H54 (cell line): ENCODE measurements at places on chromosomes 2 and 18.

DNA sequence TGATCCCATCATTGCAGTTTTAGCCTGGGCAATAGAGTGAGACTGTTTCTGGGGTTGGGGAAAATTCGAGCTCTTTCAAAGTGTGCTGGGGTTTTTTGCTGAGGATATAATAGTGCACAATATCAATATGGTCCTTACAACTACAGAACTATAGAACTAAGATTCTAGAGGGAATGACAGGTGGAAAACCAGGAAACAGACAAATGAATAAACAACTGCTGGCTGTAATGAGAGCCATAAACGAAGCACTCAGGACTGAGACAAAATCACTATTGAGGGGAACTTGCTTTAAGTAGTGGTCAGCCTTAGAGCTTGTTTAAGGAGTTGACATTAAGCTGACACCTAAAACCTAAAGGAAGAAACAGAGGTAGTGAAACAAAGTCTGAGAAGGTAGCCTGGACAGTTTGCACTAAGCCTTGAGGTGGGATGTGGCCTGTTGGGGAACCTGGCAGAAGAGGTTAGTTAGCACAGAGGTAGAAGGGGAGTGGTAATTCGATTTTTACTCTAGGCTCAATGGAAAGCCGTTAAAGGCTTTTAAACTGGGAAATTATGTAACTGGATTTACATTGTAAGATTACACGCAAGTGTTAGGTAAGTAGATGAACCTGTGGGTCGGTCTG lies 33.8 kb downstream of the LCLAT1 start:
- no peak for DNase-seq

GRCh38 chr2:144136297-144137010 lies 383.5 kb downstream of the ZEB2 start:
- DNase-seq = no peak

GRCh38 chr2:46258937-46259776 lies 38.0 kb upstream of the EPAS1 start:
- DNase-seq = no peak

DNA sequence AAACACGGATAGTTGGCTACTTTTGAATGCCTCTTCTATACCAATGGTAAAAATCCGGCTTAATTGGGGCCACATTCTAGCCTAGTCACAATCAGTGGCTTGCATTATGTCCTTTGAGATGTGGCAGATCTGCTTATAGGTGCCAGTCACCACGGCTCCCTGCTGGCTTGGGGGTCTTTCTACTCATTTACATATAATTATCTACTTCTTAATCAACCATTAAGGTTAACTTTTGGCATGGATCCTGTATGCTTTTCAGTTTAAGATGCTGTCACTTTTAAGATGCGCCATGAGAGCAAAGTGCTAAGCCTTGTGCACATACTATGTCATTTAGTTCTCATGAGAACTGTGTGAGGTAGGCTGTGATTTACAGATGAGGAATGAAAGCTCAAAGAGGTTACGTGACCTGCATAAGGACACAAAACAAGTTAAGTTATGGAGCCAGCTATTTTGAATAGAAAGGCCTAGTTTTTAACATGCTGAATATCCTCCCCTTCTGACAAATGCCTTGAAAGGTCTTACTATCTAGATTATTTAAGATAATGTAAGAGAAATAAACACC lies 4.1 kb downstream of the NEDD4L start:
- no peak for DNase-seq

- DNase-seq = no peak
Observed at GRCh38 chr2:198597648-198598047, 793.3 kb downstream of the PLCL1 start.

DNA sequence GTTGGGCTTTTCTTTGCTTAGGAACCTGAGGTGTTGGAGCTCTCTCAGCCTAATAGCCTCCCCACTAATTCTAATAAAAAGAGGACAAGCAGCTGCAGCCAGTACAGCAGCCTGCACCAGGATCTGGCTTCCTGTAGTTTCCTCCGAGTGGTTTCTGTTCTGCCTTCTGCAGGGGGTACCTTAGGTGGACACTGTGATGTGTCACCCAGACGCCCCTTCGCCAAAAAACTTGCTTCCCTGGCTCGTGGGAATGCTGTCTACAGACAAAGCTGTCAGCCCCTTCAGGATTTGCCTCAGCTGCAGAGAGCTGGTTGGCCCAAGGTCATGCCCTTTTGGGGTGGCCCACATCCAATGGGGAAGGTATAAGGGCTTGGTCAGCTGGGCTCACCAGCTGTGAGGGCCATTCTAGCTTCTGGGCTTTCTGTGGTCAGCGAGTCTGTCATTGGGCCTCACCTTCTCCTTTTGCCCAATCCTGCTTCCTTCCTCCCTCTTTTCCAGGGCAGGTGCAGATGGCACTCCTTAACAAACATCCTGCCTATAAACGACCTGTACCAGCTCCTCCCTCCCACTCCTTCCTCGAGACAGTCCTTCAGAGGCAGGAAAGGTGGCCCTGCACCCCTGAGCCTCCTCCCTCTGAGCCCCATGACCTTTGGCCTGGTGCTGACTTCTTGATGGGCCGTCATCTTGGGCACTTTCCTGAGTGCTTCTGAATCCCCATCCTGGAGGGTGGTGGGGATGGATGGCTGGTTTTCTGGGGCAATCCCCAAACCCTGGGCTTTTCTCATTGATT lies 44.0 kb upstream of the ROCK2 start:
- DNase-seq = no peak

GRCh38 chr2:231379266-231380215 lies 16.0 kb upstream of the B3GNT7 start:
- no peak for DNase-seq

- DNase-seq = peak; percentile 21
Observed at GRCh38 chr2:29113027-29113686, 2.1 kb upstream of the CLIP4 start.

GRCh38 chr2:206241736-206242135 lies 32.7 kb upstream of the ZDBF2 start:
- DNase-seq = no peak

DNA sequence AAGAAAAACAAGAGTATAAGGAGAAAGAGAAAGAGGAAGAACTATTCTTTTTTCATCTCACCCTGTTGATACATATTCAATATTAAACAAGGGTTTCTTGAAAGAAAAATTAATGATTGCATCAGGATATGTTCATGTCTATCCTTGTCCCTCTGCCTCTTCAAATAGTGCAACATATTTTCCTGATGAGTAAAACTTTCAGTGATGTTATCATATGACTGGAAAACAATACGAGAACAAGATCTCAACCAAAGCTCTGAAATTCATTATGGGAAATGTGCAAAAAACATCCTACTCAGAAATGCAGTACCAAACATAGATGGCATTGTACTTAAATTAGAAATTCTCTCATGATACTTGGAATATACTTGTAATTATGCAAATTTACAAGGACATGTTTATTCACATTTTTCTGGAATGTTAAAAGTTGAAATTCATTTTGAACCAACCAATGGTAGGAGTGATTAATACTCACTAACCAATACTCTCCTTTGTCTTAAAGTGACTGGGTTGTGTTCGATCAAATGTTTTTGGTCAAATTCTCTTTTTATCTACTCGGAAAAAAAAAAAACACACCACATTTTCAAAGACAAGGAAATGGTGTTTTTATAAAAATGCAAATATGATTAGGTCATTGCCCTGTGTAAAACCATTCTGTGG lies 148.9 kb upstream of the GULP1 start:
- no peak for DNase-seq

GRCh38 chr2:85699325-85699724 lies 5.2 kb downstream of the GNLY start:
- DNase-seq = no peak
